Pancreas (tissue), 10 donors: ENCODE measurements at places on chromosomes 3 and 15.

- DNase-seq = no peak
These were observed 28.2 kb downstream of the C3orf62 start for GRCh38 chr3:49248840-49249227.

GRCh38 chr3:123686251-123686650 lies 101.4 kb upstream of the HACD2 start:
- no peak for DNase-seq

DNA sequence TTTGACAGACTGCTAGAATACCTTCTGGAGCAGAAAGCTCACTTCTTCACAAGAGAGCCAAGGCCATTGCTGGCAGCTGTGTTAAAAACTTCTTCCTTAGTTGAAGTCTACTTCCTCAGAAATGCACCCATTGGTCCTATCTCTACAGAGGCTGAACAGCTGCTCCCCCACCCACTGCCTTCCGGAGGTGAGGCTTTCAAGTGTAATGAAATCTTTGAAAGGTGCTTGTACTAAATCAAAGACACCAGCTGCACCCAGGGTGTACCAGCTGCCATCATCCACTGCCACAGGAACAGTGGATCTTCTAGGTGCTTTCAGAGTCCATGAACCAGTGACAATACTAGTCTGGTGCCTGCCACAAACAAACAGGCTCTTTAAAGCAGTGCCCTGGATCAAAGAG lies 26.4 kb upstream of the HERC1 start:
- no peak for DNase-seq

DNA sequence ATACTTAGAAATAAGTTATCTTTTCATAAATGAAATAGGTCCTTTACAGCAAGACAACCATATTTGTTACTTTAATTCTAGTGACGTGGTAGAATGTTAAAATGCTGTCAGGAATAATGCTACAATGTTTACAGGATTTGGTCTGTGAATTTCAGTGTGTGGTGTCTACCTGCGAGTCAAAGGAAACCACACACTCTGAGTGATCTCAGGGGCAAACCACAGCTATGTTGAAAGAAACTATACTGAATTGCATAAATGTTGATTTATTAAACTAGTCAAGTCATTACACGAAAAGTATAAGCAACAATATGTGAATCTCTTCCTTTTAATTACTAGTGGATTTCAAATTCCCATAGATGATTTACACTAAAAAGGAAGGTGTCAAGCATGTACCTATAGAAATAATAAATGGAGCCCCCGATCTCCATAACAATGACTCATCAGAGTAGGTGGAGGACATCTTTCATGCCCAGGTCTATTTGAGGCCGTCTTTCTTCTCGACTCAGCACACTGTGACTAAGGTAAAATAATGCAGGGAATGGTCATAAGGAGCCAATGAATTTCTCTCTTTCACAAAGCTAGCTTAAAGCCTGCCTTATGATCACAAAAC lies 463.0 kb downstream of the ERC2 start:
- no peak for DNase-seq

- peak; percentile 48 for DNase-seq
These were observed 588 bp upstream of the VIPR1 start for GRCh38 chr3:42501681-42502428.

- no peak for DNase-seq
These were observed 43.5 kb downstream of the KLF15 start for GRCh38 chr3:126313580-126314304.

DNA sequence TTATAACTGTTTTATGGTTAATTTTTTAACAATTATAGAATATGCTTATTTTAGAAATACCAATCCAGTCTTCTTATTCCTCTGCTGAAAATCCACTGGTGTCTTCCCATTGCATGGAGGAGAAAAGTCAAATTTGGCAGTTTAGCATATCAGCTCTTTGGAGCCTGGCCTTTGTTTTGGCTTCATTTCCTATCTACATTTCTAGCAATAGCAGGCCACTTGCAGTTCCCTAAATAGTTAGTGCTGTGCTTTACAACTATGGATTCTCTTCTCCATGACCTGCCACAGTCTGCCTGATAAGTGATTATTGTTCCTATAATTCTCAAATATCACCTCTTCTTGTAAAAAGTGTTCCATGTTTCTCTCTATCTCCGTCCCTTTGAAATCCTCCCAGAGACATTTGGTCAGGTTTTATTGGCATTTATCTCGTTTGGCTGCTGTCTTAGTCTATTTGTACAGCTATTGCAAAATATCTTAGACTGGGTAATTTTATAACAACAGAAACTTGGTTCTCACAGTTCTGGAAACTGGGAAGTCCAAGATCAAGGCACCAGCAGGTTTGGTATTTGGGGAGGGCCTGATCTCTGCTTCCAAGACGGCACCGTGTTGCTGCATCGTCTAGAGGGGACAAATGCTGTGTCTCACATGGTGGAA lies 8.2 kb upstream of the SEC22A start:
- DNase-seq = no peak

- no peak for DNase-seq
These were observed 17.5 kb upstream of the RAD18 start for GRCh38 chr3:8980756-8981257.

- DNase-seq = no peak
These were observed 241.4 kb downstream of the ISL2 start for GRCh38 chr15:76577879-76578512.

DNA sequence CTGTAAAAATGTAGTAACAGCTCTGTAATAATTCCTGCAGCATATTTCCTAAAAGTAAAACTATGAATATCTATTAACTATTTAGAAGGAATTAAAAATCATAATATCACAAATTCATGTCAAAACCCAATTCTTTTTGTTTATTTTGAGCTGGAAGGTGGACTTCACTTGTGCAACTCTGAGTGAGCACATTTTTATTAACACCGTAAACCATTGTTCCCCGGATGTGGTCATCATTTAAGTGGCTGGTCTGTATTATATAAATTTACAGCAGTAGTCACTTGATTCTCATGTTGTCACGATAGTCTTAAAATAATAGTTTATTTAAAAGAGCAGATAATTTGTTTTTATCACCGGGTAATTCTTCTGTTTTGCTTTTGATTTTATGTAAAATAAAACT lies 43.0 kb upstream of the UTS2B start:
- DNase-seq = no peak

DNA sequence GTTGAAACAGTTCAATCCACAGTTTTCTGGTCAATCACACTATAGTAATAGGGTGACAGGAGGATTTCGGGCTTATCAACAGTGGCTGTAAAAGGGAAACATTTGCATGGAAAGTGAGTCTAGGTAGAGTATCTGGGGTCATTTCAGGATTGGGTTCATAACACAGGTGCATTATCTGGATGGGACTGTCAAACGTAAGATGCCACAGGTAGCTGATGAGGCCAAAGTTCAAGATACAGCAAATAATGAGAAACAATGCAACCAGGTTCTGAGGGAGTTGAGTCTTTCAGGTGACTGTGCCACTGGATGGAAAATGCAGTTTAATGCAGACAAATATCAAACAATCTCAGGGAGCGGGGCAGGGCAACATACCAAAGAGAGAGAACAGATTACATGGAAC lies 62.2 kb downstream of the WDR76 start:
- DNase-seq = no peak

GRCh38 chr15:67760901-67761300 lies 64.4 kb upstream of the SKOR1 start:
- DNase-seq = no peak
